Right renal cortex interstitium (tissue), 3 donors: ENCODE measurements at places on chromosomes 6 and 20.

GRCh38 chr6:119649531-119649930 lies 300.0 kb upstream of the MAN1A1 start:
- DNase-seq: no peak

GRCh38 chr20:37328149-37328945 lies 17.6 kb upstream of the SRC start:
- no peak for DNase-seq

DNA sequence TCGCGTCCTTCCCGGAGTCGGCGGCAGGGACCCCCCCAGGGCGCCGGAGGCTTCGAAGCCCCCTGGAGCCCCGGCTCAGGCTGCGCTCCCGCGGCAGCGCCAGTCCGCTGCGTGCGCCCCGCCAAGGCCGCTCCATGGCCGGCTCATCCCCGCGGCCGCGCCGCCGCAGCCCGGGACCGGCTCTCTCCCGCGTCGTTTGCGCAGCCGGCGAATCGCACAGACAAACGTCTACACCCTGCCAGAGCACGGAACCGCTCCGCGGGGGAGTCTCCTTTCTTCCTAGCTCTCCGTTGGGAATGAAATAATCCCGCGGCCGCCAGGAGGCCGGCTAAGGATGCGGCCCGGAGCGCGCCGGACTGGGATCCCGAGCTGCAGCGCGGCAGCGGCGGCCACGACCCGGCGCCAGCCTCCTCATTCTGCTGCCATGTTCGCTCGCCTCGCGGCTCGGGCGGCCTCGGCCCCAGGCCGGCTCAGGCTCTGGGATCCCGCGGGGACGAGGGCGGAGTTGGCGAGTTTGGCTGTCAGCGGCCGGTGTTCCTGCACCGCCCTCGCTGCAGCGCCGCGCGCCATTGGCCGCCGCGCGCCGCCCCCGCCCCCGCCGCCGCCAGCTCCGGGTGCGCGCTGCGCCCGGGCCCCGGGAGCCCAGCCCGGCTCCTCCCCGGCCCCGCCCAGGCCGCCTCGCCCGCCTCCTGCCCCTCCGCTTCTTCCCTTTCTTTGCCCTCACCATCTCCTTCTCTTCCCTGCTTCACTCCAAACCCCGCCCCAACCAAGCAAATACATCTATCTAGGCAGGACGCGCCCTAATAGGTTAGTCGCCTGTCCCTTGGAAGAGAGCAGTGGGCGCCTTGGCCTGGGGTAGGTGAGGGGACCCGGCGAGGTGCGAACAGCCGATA lies at the start of gene GFOD1:
GFOD1 (minus strand) TSS at position 479 of the 893 bp plus-strand sequence. CDS start 710 bp downstream, outside the sequence.
- peak; percentile 65 for DNase-seq

- DNase-seq: peak; percentile 12
These were observed 1.1 kb downstream of the HACE1 start for GRCh38 chr6:104858642-104859041.

- DNase-seq: no peak
These were observed 139.9 kb downstream of the AGPAT4 start for GRCh38 chr6:161133963-161134362.

GRCh38 chr6:156884306-156884705 lies 107.1 kb downstream of the ARID1B start:
- DNase-seq: no peak

DNA sequence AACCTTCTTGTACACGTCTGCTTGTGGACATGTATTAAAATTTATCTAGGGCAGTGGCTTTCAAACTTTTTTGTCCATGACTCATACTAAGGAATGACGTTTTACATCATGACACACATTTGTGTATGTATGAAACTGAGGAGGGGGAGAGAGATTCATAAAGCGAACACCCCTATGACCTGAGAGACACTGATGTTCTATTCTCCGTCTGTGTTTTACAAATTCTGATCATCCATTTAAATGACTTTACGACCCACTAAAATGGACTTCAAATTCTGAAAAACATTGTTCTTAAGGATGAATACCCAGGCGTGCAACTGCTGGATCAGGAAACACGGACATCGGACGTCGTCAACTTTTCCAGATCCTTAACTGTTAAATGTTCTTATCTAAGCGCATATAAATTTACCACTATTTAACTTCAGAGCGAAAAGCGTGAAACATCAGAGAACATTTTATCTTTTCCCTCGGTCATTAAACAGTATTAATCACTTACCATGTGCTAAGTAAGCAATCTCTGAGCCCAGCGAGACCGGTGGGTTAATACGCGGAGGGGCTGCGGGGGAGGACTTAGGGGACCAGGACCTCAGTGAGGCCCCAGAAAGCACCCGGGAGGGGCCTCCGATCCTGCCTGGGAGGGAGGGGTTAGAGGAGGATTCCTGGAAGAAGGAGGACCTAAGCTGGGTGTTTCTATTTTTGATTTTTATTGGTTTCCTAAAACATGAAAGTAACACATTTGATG lies 1.2 kb downstream of the PLAGL1 start:
- no peak for DNase-seq

GRCh38 chr20:18030020-18030419 lies 27.7 kb downstream of the OVOL2 start:
- no peak for DNase-seq

DNA sequence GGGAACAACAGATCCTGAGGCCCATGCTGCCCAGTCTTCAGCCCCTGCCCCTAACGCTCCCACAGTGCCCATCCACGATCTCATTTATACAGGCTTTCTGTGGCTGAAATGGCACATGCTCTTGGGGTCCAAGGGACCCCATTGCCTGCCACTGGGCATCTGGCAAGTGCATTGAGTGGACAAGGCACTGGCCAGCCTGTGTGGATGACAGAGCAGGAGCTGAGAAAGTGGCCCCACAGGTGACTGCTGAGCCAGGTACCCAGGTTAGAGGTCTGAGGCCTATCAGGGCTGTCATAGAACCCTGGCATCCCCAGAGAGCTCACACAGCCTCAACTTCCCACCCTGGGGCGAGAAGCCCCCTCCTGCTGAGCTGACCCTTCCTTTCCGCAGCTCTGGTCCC lies 86.0 kb upstream of the NXT1 start:
- no peak for DNase-seq

DNA sequence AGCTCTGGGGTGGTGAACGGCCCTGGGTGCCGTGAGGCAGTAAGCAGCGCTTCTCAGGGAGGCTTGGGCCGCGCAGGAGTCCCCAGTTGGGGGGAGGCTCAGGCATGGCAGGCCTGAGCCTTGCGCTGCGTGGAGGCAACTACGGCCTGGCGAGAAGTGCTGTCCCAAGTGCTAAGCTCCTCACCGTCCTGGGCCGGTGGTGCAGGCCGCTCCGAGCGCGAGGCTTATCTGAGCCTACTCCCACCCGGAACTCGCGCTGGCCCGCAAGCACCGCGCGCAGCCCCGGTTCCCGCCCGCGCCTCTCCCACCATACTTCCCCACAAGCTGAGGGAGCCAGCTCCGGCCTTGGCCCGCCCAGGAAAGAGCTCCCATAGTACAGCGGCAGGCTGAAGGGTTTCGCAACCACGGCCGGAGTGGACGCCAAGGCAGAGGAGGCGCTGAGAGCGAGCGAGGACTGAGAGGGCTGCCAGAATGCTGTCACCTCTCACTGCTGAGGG lies 1.8 kb upstream of the WRNIP1 start:
- no peak for DNase-seq

GRCh38 chr20:47335251-47336128 lies 21.0 kb downstream of the ZMYND8 start:
- DNase-seq: no peak

DNA sequence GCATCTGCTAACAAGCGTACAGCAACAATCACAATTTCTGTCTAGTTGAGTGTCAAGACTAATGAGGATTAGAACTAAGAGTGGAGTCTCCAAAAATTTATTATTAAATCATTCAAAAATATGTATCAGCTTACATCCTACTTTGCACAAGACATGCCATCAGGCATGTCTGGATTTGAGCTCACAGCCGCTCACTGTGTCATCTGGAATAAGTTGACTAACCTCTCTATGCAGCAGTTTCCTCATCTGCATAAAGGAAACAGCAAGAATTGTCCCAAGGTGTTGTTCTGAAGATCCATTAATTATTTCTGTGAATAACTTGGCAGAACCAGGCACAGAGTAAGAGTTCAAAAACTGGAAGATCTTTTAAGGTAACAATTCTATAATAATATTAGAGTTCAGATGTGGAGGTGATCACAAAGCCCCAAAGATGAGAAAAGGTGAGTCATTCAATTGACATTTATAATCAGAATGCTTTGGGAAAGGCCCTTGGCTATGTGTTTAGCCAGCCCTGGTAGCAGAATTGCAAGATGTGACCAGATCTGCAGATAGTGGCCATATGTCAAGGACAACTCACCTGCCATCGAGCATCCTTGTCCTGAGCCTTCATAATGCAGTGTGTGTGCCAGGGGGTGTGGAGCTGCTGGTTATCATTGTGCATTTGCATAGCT lies 264.0 kb downstream of the FOXA2 start:
- DNase-seq: no peak
